ENCODE measurements at places on chromosomes 5 and 9. TPM values are rescaled to one million over a fixed set of nuclear protein-coding genes. Genes with fewer than 3 reads are reported as not detected.

The PNPLA7 gene
- total RNA-seq: 11.4 TPM

DNA sequence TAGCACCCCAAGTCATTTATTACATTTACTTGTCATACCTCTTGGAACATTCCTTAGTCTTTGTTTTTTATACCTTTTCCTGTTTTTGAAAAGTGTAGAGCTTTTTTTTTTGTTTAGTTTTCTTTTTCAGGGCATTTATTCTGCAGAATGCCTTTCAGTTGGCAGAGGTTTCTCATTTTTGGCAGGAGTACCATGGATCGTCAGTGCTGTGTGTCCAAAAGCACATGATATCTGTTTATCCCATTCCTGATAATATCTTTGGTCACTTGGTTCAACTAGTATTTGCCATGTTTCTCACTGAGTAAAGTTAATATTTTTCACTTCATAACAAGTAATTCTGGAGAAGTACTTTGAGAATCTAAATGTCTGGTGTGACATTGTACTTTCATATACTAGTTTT, 10.7 kb downstream of the OGN start:
- no peak for DNase-seq

DNA sequence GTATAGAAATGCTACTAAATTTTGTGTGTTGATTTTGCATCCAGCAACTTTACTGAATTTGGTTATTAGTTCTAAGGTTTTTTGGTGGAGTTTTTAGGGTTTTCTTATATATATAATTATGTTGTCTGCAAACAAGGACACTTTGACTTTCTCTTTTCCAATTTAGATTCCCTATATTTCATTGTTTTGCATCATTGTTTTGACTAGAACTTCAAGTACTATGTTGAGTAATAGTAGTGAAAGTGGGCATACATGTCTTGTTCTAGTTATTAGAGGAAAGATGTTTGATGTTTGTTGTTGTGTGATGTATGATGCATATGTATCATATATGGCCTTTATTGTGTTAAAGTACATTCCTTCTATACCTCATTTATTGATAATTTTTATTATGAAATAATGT, 362.3 kb upstream of the PRR16 start:
- DNase-seq: no peak

DNA sequence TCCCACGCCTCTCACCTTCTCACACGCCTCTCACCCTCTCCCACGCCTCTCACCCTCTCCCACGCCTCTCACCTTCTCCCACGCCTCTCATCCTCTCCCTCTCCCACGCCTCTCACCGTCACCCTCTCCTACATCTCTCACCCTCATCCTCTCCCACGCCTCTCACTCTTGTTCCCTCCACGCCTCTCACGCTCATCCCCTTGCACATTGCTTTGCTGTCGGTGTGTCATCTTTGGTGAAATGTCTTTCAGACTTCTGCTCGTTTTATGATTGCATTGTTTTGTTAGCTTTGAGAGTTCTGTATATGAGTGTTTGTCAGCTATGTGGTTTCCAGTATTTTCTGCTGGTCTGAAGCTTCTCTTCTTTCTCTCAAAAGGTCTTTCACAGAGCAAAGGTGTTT, 102.7 kb downstream of the EHMT1 start:
- DNase-seq: no peak

The PTGES gene
- total RNA-seq: 8.3 TPM

- no peak for DNase-seq
Observed at GRCh38 chr5:170757182-170757601, 26.3 kb upstream of the GABRP start.

DNA sequence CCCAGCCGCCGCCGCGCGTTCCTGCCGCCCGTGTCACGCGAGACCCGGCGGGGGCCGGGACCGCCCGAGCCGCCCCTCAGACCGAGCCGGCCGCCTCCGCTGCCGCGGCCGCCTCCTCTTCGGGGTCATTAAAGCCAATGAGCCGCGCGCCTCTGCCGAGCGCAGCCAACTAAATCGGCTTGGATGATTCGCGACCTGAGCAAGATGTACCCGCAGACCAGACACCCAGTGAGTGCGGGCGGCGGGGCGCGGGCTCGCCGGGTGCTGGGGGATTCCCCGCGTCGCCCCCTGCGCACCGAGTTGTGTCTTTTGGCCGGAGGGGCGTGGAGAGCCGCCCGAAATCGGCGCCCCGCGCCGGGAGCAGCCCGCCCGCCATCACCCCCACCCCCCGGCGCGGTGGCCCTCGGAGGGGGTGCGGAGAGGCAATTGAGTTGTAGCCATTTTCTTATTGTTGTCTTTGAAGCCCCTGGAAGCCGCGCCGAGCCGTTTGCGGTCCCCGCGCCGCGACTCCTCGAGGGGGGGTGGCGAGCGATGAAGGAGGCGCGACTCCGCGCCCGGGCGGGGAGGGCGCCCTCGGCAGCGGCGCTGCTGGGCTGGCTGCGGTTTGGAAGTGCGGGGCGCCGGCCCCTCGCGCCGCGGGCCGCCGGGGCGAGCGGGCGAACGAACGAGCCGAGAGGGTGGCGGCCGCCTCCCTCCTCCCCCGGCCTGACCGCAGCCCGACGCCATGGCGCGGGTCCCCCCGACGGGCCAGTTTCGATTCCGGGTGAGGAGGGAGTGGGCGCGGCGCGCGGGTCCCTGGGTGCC, 1.0 kb downstream of the TLE4 start:
- DNase-seq: peak; percentile 54

DNA sequence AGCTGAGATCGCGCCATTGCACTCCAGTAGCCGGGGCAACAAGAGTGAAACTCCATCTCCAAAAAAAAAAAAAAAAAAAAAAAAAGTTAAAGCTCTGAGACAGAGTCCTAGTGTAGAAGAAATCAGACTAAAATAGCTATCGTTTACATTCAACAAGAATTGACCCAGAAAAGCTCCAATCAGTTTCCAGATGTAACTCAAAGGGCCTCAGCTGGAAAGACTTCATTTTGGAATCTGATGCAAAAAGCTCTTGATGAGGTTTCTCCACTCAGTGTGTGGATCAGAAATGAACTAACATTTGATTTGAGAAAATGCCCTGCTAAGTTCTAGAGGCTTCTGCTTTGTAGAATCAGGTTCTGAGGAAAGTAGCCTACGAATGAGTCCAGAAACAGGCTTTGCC, 7.2 kb upstream of the C1QTNF2 start:
- DNase-seq: no peak

The RASEF gene
- 31.9 TPM for total RNA-seq

DNA sequence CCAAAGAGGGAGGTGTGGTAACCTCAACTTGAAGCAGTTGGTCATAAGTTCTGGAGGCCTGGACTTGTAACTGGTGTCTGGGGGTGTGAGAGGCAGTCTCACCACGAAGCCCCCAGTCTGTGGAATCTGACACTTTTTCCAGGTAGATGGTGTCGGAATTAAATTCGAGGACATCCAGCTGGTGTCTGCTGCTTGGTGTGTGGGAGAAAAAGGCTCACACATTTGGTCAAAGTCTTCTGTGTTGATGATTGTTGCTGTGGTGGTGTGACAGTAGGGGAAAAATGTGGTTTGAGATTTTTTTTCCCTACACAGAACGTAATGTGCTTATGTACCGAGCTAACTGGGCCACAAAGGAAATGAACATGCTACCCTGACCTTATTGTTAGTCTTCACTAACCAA, 251.9 kb downstream of the MAT2B start:
- no peak for DNase-seq

- no peak for DNase-seq
Observed at GRCh38 chr9:6239048-6239461, 23.4 kb downstream of the IL33 start.

DNA sequence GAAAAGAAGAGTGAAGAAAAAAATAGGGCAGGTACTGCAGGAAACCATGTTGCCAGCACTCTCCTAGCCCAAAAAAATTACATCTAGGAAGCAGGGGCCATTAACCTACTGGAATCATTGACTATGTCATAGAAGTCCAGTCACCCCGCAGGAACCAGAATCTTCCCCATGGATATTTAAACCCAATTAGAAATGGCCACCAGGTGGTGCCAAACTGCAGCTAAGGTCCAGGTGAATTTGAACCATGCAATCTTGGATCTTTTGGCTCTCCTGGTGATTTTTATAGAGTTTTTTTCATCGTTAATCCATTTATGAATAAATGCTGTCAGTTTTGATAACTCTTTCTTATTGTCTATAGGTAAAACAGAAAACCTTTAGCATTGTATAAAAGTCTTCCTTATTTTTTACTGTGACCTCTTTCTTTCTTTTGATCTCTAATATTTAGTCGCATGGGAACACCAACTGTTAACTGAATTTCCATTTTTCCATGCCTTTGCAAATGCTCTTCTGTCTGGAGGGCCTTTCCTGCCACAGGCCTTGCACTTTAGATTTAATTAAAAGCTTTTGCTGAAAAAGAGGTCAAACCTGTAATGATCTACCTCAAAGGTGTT, 147.5 kb upstream of the FGF10 start:
- no peak for DNase-seq

The LPAR1 gene
- total RNA-seq: 25.9 TPM

The CMBL gene
- 166 TPM for total RNA-seq

DNA sequence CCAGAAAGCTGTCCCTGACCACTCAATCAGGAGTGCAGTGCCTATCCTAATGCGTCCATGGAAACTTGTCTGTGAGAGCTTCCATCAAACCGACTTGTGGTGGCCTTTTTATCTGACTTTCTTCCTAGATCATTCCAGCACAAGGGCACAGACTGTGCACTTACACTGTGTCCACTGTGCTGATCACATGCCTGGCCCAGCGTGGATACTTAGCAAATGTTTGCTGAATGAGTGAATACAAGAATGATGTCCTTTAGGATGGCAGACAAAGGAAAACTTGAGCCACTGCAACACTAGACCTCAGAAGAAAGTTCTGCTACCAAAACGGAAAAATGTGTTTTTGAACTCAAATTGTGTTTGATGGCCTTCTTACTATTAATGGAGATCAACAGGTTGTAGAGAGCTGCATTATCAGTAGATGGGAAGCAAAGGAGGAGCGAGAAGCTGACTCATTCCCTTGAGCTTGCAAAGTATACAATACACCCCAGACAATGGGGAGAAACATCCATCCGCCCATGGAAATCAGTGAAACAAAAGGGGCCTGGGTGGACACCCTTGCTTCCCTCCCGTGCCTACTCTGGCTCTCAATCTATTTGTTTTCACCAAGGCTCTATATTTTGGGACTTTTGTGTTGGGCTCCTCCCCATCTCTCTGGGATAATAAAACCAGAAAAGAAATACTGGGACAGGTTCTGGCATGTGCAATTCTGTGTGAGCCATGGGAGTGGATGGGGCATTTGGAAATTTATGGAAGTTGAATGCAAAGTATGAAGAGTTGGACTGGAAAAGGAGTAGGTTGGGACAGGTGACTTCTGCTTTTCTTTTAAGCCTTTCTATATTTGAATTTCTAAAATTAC, 76.2 kb upstream of the ZFAND5 start:
- DNase-seq: no peak

DNA sequence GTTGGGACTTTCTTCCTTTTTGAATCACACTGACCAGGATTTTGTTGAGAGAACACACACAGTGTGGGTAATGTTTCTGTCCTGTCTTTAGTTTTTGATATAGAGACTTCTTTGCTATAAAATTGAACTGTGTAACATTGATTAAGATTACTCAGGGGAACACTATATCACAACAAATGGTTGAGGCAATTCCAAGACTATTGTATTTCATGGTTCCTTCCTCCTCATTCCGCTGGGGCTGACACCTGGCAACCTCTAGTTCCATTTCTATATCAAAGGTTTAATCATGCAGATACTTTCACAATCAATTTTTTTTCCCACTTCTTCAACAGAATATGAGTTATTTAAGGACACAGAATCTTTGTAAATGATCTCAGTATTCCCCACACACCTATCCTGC, 182.2 kb downstream of the TAF11L14 start:
- no peak for DNase-seq

DNA sequence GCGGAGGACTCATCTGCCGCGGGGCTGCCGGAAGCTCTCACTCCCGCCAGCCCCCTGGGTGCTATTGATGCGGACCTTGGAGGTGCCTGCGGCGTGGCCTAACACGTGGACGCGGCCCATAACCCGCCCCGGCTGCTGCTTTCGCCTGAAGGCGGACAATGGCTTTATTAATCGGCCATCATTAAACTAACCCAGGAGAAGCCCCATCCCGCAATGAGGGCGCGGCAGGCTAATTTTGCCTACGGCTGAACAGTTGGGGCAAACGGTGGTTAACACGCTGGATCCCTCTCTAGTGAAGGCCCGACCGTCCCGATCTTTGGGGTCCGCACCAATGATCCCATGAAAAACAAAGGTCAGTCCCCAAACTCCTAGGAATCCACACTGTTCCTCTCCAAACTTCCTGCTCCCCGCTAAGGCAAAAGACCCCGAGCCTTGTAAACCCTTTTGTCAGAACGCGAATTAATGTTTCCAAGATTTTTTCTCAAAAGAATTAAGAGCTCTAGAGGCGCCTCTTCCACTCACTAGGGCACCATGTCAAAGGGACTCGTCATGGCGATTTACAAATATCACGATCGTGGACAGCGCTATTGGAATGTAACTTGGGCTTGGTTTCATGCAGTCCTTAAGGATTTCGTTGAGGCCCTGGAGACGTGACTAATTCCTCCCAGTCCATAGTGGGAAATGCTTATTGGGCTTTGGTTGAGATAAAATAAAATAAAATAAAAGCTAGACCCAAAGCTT, 193.1 kb downstream of the MEF2C start:
- no peak for DNase-seq

DNA sequence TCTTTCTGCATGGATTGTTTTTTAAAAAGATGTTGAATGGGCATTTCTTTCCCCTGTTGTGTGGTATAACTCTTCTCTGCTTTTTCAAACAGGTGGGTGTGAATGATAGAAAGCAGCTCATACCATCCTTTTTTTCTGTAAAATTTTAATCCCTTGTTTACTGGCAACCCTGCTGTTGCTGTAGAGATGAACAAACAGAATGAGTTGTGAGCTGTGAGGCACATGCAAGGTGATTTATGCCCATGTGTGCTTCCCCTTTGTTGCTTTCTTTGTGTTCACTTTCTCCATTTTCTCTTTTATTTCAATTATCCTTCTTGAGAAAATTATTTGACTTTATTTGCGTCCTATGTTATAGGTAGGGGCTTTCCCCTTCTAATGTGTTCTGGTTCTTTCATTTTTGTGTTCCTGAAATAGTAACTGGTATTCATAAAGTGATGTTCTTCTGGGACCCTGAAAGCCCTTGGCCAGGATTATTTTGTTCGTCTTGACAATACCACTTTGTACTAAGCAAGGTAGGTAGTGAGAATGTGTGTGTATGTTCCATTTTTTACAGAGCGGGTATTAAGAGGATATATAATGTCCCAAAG, 79.9 kb downstream of the AOPEP start:
- DNase-seq: no peak

DNA sequence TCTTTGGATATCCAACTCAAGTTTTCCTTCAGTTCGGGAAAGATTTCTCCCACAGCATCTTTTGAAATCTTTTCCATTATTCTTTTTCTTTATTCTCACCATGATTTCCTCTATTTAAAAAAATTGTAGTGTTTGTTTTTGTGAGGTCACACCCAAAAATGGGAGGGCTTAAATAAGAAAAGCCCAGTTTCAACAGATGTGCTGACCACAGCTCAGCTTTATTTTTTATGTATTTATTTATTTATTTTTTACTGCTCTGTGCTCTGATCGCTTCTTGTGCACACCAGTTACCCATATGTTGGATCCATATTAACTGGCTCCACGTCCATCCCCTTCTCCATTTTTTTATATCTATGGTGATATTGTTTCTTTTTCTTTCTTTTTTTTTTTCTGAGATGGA, 20.3 kb downstream of the GFPT2 start:
- no peak for DNase-seq

Measured in Peyer's patch (tissue), 4 donors.